Myocyte (in vitro differentiated cells): ENCODE measurements at places on chromosomes 12 and 14. TPM values are rescaled to one million over a fixed set of nuclear protein-coding genes. Genes with fewer than 3 reads are reported as not detected.

DNA sequence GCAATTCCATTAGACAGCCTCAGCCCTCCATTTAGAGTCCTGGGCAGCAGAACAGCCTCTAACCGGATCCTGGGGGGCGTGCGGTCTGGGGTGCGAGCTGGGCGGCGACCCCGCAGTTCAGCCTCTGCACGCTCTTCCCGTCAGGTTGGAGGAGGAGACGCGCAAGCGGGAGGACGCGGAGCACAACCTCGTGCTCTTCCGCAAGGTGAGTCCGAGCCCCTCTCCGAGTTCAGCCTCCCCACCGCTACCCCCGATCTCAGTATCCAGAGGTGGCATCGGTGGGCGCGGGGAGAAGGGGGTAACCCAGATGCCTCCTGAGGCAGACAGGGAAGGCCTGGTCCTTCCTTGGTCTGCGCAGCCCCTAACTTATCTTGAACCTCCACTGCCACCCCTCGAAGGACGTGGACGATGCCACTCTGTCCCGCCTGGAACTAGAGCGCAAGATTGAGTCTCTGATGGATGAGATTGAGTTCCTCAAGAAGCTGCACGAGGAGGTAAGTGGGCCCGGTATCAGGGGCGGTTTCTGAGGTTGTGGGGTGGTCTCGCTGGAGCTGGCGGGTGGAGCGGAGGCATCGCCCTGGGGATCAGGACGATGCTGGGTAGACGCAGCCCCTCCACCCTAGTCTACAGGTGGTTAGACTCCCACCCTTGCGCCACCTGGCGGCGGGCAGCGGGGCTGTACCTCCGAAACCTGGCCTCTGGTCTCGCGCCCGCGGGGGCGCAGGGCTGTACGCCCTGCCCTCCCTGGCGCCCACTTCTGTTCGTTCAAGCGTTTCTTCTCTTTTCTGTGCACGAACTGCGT lies 1.3 kb downstream of the PRPH start:
- DNase-seq, result no peak

GRCh38 chr14:96274543-96274942 lies 18.5 kb downstream of the BDKRB1 start:
- DNase-seq, result no peak

GRCh38 chr12:100795174-100795799 lies 711 bp downstream of the ANO4 start:
- peak; percentile 18 for DNase-seq

STYK1 gene
- total RNA-seq, result 3.7 and 3.8 TPM in 2 replicates

DNA sequence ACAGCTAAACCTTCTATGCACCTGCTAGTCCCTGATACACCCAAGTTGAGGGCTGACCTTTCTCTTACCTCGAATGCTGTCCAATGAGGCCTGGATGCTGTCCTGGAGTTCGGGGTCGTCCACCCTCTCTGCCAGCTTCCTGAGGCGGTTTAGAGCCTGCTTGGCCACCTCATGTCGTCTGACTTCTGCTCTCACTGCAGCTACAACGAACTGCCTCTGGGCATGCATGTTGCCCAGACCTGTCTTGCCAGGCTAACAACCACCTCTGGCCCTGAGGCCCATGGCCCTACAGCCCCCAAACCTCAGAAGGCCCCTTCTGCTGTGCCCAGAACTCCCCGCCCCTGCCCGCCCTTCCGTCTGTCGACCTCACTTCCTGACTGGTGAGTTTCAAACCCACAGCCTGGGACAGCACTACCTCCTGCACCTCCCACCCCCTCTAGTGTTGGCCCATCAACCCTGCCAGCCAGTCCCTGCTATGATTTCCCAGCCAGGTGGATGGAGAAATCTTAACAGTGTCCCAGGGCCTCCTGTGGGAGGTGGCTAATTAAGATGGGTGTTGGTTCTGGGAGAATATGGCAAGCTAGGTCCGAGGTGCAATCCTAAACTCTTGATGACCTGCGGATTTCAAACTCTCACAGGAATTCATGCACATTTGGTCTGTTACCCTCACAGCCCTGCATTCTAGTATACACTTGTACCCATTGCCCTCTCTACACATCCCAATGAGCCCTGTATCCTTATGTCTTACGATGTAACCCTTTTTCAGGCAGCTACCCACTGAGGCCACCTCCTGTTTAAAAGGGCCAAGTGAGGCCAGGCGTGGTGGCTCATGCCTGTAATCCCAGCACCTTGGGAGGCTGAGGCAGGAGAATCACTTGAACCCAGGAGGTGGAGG lies 2.7 kb upstream of the TSPAN31 start:
- no peak for DNase-seq

DNA sequence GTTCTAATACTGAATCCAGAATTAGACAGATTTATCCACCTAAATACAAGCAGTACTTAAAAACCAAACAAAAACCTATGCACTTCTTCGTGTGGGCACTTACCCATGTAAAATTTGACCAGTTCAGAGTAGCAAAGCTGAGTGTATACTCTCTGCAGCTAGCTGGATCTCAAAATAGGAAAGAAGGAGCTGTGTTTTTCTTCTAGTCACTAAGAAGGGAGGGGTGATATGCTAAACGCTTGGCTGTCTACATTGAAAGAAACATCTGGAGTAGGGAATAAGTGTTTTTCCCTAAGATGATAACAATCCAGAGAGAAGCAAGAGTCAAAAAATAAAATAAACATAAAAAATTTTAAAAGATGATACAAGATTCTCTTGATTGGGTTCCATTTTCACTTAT lies 20.0 kb downstream of the RBMS2 start:
- DNase-seq, result no peak

DNA sequence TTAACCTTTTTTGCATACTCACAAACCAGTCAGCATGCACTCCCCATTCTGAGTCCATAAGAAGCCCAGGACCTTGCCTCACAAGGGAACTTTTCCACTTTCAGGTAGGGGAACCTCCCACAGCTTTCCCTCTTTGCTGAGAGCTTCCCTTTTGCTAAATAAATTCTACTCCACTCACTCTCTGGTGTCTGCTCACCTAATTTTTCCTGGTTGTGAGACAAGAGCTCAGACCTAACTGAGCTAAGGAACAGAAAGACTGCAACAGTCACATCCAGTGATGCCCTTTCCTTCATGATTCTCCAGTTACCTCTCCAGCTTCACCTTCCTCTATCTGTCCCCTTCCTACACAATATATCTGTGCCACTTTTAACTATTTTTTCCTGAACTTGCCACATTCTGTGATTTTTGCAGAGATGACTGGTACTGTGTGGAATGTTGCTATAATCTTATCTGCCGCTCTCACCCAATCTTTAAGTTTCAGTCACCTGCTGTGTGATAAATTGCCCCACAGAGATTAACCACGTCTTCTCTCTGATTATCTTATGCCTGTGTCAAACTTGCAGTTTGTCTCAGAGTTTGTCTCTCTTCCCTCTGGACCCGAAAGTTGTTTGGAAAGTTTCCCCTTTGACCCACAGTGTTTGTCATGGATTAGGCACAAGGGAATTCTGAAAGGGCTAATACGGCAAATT lies 737.1 kb upstream of the FLRT2 start:
- DNase-seq, result no peak

CCDC198 gene
- total RNA-seq, result not detected in 2 replicates

- no peak for DNase-seq
Measured at GRCh38 chr12:107130830-107131611, 37.7 kb upstream of the CRY1 start.

TUNAR gene
- total RNA-seq, result not detected in 2 replicates

MIP gene
- total RNA-seq, result 0.24 TPM in 1 of 2 replicates, not detected in the other
